ENCODE measurements at places on chromosomes 2 and 18. TPM values are rescaled to one million over a fixed set of nuclear protein-coding genes. Genes with fewer than 3 reads are reported as not detected.

ENOSF1 gene
- polyA plus RNA-seq = 5.2 TPM

HOXD10 gene
- polyA plus RNA-seq = 17.2 TPM

ZDBF2 gene
- 1.1 TPM for polyA plus RNA-seq

GKN1 gene
- polyA plus RNA-seq = not detected

CNDP1 gene
- 90.4 TPM for polyA plus RNA-seq

DCDC2C gene
- polyA plus RNA-seq = not detected

SLC4A5 gene
- 0.37 TPM for polyA plus RNA-seq

DNA sequence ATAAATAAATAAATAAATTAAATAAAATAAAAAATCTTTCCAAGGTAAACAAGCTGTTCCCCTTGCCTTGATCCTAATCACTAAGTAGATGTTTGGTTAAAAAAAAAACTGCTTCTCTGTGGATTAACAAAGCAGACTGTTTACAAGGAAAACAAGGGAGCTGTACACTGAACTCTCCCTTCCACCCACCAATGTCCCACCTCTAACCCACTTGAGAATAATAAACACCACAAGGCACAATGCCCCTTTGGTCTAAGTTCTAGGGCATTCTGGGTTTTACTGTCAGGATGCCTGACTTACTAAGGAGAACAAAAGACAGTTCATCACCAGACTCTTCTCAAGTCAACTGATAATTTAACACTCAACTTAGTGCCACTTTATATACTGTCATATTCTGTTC, 83.5 kb downstream of the NCKAP1 start:
- DNase-seq = no peak

GRCh38 chr18:46891742-46892214, 25.5 kb downstream of the PIAS2 start:
- DNase-seq = no peak

- DNase-seq = no peak
Observed at GRCh38 chr18:58348517-58348916, 280.4 kb downstream of the ALPK2 start.

DNA sequence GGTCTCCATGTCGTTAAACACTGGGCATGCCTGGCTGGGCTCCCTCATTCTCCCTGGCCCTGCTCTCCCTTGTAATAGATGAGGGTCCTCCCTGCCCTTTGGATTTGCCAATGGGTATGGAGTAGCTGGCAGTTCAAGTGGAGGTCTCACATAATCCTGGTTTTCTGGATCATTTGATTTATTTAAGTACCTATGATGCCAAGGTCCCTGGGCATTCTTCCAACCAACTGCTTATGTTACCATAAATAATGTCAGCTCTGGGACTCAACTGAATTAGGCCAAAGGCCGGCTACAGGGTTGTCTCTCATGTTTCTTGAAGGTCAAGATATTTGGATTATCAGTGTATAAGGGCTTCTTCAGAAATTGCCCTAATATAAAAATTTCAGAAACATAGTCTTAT, 104.9 kb upstream of the LYPD6 start:
- peak; percentile 24 for DNase-seq

GRCh38 chr2:216653931-216654365, 20.7 kb downstream of the IGFBP2 start:
- no peak for DNase-seq

GRCh38 chr2:169173876-169174275, 104.5 kb downstream of the DHRS9 start:
- DNase-seq = peak; percentile 69

GRCh38 chr18:29378651-29379136, 1201.8 kb upstream of the CDH2 start:
- DNase-seq = peak; percentile 36
